ENCODE measurements at places on chromosomes 3 and 15. TPM values are rescaled to one million over a fixed set of nuclear protein-coding genes. Genes with fewer than 3 reads are reported as not detected.

PTPRG gene
- 31.0 TPM for total RNA-seq

DLL4 gene
- 1.7 TPM for total RNA-seq

AADAC gene
- total RNA-seq: not detected

DAZL gene
- not detected for total RNA-seq

SHC4 gene
- total RNA-seq: 2.5 TPM

PP2D1 gene
- not detected for total RNA-seq

ZNF774 gene
- total RNA-seq: 1.1 TPM

PIK3R4 gene
- total RNA-seq: 24.7 TPM

MUC13 gene
- not detected for total RNA-seq

IMPG2 gene
- 0.18 TPM for total RNA-seq

PDZRN3 gene
- 17.0 TPM for total RNA-seq

GADL1 gene
- not detected for total RNA-seq

SLC24A5 gene
- total RNA-seq: not detected

ANKUB1 gene
- not detected for total RNA-seq

MAPKBP1 gene
- total RNA-seq: 12.5 TPM

LTK gene
- total RNA-seq: 0.18 TPM

CPLX3 gene
- total RNA-seq: not detected

SLC12A1 gene
- total RNA-seq: not detected

TMEM207 gene
- total RNA-seq: not detected

DNAH12 gene
- total RNA-seq: under 0.01 TPM

ADAMTSL3 gene
- under 0.01 TPM for total RNA-seq

KNG1 gene
- total RNA-seq: not detected

CLDN1 gene
- 4.7 TPM for total RNA-seq

TICRR gene
- total RNA-seq: 3.0 TPM

RTP3 gene
- not detected for total RNA-seq

CLDN16 gene
- under 0.01 TPM for total RNA-seq

UNC13C gene
- not detected for total RNA-seq

TMEM39A gene
- 88.6 TPM for total RNA-seq

IGSF11 gene
- total RNA-seq: not detected

ISLR2 gene
- not detected for total RNA-seq

PLSCR2 gene
- total RNA-seq: not detected

SPATA12 gene
- under 0.01 TPM for total RNA-seq

ST8SIA2 gene
- not detected for total RNA-seq

IGF2BP2 gene
- 126 TPM for total RNA-seq

SEMA5B gene
- not detected for total RNA-seq

TUSC7 gene
- total RNA-seq: not detected

PGBD4 gene
- total RNA-seq: 1.9 TPM

GPR27 gene
- total RNA-seq: not detected

MASP1 gene
- 13.1 TPM for total RNA-seq

GRM2 gene
- under 0.01 TPM for total RNA-seq
